Stomach (tissue), 19 donors: ENCODE measurements at places on chromosomes 12 and 14. TPM values are rescaled to one million over a fixed set of nuclear protein-coding genes. Genes with fewer than 3 reads are reported as not detected.

DNA sequence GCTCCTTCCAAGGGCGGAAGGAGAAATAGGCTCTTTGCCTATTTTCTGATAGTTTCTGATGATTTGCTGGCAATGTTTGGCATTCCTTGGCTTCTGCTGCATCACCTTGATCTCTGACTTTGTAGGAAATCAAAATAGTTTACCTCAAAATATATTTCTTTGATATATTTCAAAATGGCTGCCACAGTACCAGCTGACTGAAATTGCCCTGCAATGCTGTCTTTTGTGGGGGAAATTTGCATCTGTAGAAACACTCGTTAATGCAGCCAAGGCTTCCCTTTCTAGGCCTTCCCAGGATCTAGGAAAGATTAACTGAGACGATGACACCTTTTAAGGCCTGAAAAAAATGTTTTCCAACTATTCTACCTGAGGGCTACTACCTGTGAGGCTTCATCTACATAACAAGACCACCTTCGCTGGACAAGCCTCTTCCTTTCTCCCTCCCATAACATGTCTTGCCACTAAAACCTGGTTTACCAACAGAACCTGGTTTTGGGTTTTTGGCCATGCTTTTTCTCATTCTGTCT, 212.8 kb upstream of the SSTR1 start:
- no peak for DNase-seq

GRCh38 chr14:54805070-54805444, 97.6 kb downstream of the GCH1 start:
- no peak for DNase-seq

DNA sequence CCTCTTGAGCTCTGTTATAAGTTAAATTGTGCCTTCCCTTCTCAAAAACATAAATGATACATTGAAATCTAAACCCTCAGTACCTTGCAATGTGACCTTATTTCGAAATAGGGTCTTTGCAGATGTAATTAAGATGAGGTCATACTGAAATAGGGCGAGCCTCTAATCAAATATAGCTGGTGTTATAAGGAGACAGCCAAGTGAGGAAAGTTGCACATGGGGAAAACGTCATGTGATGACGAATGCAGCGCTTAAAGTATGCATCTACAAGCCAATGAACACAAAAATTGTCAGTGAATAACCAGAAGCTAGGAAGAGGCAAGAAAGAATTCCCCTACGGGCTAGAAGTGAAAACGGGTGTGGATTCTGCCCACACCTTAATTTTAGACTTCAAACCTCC, 305.2 kb upstream of the FOXG1 start:
- DNase-seq, result no peak

DNA sequence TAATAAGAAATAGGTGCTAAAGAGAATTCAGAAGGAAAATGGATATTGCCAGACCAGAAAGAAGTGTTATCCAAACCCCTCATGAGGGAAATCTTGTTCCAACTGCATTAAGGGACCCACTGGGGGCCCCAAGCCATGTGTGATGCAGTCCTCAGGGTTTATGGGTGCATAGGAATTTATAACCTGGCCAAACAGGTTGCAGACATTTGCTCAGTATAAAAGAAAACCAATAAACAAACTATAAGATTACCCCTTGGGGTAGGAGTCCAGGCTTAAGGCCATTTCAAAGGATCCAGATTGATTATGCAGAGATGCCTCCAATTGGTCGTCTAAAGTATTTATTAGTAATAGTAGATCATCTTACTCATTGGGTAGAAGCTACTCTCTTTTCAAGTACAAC, 240.9 kb upstream of the DIO3 start:
- DNase-seq, result no peak

- no peak for DNase-seq
Observed at GRCh38 chr14:61670576-61670975, 24.7 kb upstream of the HIF1A start.

- peak; percentile 18 for DNase-seq
Observed at GRCh38 chr12:91105807-91106206, 5.5 kb downstream of the LUM start.

DNA sequence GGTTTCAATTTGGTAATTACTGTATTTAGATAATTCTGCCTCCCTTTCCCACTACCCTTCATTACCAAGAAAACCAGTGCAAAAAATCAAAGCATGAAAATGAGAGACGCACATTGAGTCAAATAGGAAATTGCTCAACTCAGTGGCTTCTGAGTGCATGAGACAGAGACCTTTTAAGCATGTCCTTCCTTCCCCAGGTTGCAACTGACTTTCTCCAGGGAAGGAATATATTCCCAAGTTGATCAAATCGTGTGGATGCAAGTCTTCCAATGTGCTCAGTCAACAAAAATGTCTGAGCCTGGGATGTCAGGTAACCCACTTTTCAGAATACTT, 12.9 kb downstream of the BMP4 start:
- DNase-seq, result no peak

GRCh38 chr12:90111791-90112580, 403.3 kb upstream of the ATP2B1 start:
- DNase-seq, result peak; percentile 8

DNA sequence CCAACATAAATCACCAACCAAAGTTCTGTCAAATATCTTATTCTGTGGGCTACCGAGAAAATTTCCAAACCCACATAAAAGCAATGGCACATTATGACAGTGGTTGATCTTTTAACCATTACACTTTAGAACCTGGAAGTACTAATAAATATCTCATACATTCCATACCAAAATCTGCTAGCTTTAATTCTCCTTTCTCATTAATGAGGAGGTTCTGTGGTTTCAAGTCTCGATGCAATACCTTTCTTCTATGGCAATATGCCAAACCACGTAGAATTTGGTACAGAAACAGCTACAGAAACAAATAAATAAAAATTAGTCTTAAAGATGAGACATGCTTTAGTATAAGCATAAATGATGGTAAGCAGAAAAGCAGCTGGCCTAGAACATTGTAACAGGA, 100.7 kb downstream of the ELK3 start:
- no peak for DNase-seq

GRCh38 chr12:114665411-114666260, 18.3 kb downstream of the TBX3 start:
- no peak for DNase-seq

- no peak for DNase-seq
Observed at GRCh38 chr14:39581474-39581873, 149.2 kb upstream of the FBXO33 start.

- DNase-seq, result no peak
Observed at GRCh38 chr12:85016413-85016812, 19.7 kb downstream of the TSPAN19 start.

- no peak for DNase-seq
Observed at GRCh38 chr12:124482901-124483799, 84.3 kb downstream of the NCOR2 start.

DNA sequence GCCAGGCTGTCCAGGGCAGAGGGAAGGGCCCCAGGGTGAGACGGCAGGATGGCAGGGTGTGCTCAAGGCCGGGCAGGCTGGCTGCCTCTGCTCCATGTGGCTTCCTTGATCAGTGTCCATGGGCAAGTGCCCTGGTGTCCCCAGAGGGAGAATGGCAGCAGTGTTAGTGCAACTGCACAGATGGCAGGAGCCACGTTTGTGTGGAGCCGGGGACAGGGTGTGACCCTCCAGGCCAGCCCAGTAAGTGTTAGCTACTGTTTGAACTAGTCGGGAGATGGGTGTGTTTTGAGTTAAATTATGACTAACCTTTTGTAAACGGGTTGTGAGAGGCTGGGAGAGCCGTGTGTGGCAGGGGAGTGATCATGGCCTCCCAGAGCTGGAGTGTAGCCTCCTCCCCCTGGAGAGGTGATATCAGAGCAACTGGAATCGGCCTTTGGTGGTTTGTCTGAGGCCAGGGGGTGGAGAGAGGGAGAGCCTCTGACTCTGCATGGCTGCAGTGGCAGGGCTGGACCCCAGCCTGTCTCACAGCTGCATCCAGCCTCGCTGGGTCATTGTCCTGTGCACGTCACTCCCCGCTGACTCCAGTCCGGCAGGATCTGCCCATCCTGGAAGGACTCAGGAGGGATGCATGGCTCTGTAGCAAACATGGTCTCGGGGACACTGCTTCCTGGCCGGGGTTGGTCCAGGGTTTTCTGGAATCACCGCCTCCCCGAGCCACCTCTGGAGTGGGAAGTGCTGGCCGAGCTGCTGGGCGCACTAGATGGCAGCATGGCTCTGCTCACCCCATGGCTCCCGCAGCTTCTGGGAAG, 27.8 kb downstream of the AACS start:
- DNase-seq, result peak; percentile 89

DNA sequence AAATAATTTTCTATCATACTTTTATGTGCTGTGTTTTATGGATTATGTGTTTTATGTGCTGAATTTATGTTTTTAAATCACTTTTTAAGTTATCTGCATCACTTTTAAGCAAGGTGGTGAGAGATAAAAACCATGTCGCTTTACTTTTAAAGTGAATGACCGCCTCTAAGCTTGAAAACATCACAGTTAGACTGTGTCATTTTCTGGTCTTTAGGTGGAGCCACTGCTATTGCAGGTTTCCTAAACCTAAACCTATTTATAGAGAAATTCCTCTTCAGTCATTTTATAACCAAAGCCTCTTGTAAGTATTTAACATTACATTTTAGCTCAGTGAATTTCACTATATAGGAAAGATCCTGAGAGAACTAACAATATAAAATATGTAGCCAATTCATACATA, 21.0 kb upstream of the MDM2 start:
- DNase-seq, result no peak

- peak; percentile 3 for DNase-seq
Observed at GRCh38 chr12:112716099-112717093, 75.2 kb upstream of the RPH3A start.

- DNase-seq, result no peak
Observed at GRCh38 chr12:25521625-25522256, 31.3 kb downstream of the LMNTD1 start.

- no peak for DNase-seq
Observed at GRCh38 chr12:89610366-89610765, 84.5 kb upstream of the POC1B start.

GRCh38 chr14:78848234-78848820, 678.2 kb downstream of the NRXN3 start:
- DNase-seq, result peak; percentile 27

GRCh38 chr14:30974628-30975027, 50.8 kb upstream of the AP4S1 start:
- no peak for DNase-seq

C3AR1 gene
- not detected for total RNA-seq

C12orf42 gene
- not detected for total RNA-seq

TSHR gene
- 0.45 TPM for total RNA-seq

MED13L gene
- total RNA-seq, result 56.2 TPM

CFAP54 gene
- not detected for total RNA-seq

IL23A gene
- not detected for total RNA-seq

CCNK gene
- 48.3 TPM for total RNA-seq

SIX6 gene
- not detected for total RNA-seq

RFLNA gene
- 294 TPM for total RNA-seq

PLCZ1 gene
- total RNA-seq, result not detected

MMP17 gene
- total RNA-seq, result 1.8 TPM

MIP gene
- total RNA-seq, result not detected
